ENCODE measurements at places on chromosomes 12 and 14. TPM values are rescaled to one million over a fixed set of nuclear protein-coding genes. Genes with fewer than 3 reads are reported as not detected.

The EEF1AKMT3 gene
- total RNA-seq, result 11.2 TPM

The RPGRIP1 gene
- 0.07 TPM for total RNA-seq

The RNF212B gene
- not detected for total RNA-seq

The NGB gene
- total RNA-seq, result 0.14 TPM

The RNASE2 gene
- not detected for total RNA-seq

The DPF3 gene
- total RNA-seq, result 0.94 TPM

The INSM2 gene
- not detected for total RNA-seq

The FKBP4 gene
- total RNA-seq, result 51.9 TPM

The AICDA gene
- total RNA-seq, result not detected

The LHX5 gene
- not detected for total RNA-seq

The CLEC2A gene
- not detected for total RNA-seq

The CISTR gene
- not detected for total RNA-seq

The PMCH gene
- total RNA-seq, result not detected

The DNAI7 gene
- not detected for total RNA-seq

The HCAR1 gene
- total RNA-seq, result 0.46 TPM

The NPAS3 gene
- total RNA-seq, result 0.07 TPM

The KRT3 gene
- 0.06 TPM for total RNA-seq

The TMEM30B gene
- total RNA-seq, result 4.8 TPM

The PDE3A gene
- total RNA-seq, result 1.6 TPM

The SOAT2 gene
- not detected for total RNA-seq
